ENCODE measurements at places on chromosomes 1 and 21. TPM values are rescaled to one million over a fixed set of nuclear protein-coding genes. Genes with fewer than 3 reads are reported as not detected.
A peak's percentile ranks its signal among the peaks of the same experiment; 100 is the strongest.

- DNase-seq = peak; percentile 77
- H3K4me1 ChIP-seq = no peaks in the 10 kb centered on the region
Measured at GRCh38 chr1:54944610-54945392, 35.6 kb upstream of the TMEM61 start.

The KRTAP20-2 gene
- not detected for total RNA-seq

The FMO5 gene
- 2.8 TPM for total RNA-seq

GRCh38 chr1:6683434-6683833 is 18.2 kb downstream of the DNAJC11 start:
- peaks cover 7% of the 10 kb centered on the region for H3K36me3 ChIP-seq
- H3K27me3 ChIP-seq = no peaks in the 10 kb centered on the region
- H3K4me3 ChIP-seq = no peak overlapping the region
- no peak overlapping the region for H3K27ac ChIP-seq
- H3K4me1 ChIP-seq = no peaks in the 10 kb centered on the region

The SELENBP1 gene
- total RNA-seq = 123 TPM

GRCh38 chr1:92484472-92485380 is 2.0 kb downstream of the GFI1 start:
- no peak for DNase-seq
- peaks cover 79% of the 10 kb centered on the region for H3K27me3 ChIP-seq
- H3K36me3 ChIP-seq = no peaks in the 10 kb centered on the region
- peak overlapping the region; percentile 46 for H3K4me3 ChIP-seq
- H3K4me1 ChIP-seq = peaks cover 68% of the 10 kb centered on the region

The KDF1 gene
- not detected for total RNA-seq

GRCh38 chr1:199687321-199687720 is 340.2 kb upstream of the NR5A2 start:
- no peaks in the 10 kb centered on the region for H3K36me3 ChIP-seq
- H3K4me1 ChIP-seq = no peaks in the 10 kb centered on the region
- no peaks in the 10 kb centered on the region for H3K27me3 ChIP-seq
- no peak for DNase-seq
- no peak overlapping the region for H3K27ac ChIP-seq
- no peak overlapping the region for H3K4me3 ChIP-seq

DNA sequence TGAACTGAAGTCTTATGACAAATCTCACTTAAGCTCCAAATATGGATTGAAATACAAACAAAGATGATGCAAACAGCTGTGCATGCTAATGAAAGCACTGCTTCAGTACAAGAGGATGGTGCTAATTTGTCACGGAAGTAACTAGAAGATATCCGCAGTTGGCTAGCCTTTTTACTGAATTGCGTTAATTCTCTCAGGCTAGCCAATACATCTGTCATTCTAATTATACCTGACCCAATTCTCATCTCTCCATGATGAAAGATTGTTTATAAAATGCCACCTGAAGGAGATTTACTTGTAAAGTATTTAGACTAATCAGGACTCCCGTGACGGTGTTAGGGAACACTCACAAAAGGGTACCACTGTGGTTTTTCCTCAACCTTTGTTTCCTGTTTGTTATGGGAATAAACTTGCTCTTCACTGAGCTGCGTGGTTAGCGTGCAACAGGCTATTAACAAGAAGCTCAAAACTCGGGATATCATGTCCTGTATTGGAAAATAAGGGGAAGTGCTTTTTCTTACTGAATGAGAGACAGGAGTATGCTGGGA is 162.5 kb downstream of the APP start:
- H3K27ac ChIP-seq = no peak overlapping the region
- no peaks in the 10 kb centered on the region for H3K4me1 ChIP-seq
- no peak overlapping the region for H3K4me3 ChIP-seq
- DNase-seq = no peak

The LINGO4 gene
- not detected for total RNA-seq

- no peak overlapping the region for H3K4me3 ChIP-seq
- H3K36me3 ChIP-seq = no peaks in the 10 kb centered on the region
- DNase-seq = no peak
- H3K27ac ChIP-seq = no peak overlapping the region
Measured at GRCh38 chr1:101506541-101507164, 269.8 kb downstream of the S1PR1 start.

DNA sequence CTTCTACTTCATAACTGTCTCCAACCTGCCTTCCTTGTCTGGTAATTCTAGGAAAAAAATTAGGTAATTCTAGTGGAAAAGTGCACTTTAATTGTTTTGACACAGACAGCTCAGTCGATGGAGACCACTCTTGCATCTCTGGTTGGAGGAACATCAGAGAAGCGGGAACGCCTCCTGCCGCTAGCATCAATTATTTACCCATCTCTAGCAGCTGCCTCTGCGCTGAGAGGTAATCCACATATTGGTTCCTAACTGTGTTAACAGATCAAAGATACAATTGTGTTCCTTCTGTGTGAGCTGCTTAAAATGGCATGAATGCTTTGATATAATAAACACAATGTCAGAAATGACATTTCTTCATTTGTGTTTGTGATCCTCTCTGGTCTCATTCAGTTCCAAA is 33.3 kb downstream of the C2CD2 start:
- no peak overlapping the region for H3K27ac ChIP-seq
- H3K27me3 ChIP-seq = no peaks in the 10 kb centered on the region
- H3K4me3 ChIP-seq = no peak overlapping the region
- no peaks in the 10 kb centered on the region for H3K4me1 ChIP-seq
- H3K36me3 ChIP-seq = peaks cover 36% of the 10 kb centered on the region

- no peaks in the 10 kb centered on the region for H3K4me1 ChIP-seq
- no peak for DNase-seq
- no peak overlapping the region for H3K27ac ChIP-seq
- no peaks in the 10 kb centered on the region for H3K27me3 ChIP-seq
- no peaks in the 10 kb centered on the region for H3K36me3 ChIP-seq
Measured at GRCh38 chr1:210496063-210496462, 167.4 kb downstream of the HHAT start.

GRCh38 chr1:212167098-212167497 is 118.1 kb upstream of the PPP2R5A start:
- no peak overlapping the region for H3K4me3 ChIP-seq
- H3K36me3 ChIP-seq = no peaks in the 10 kb centered on the region
- no peak overlapping the region for H3K27ac ChIP-seq
- H3K4me1 ChIP-seq = peaks cover 13% of the 10 kb centered on the region
- peak; percentile 65 for DNase-seq

DNA sequence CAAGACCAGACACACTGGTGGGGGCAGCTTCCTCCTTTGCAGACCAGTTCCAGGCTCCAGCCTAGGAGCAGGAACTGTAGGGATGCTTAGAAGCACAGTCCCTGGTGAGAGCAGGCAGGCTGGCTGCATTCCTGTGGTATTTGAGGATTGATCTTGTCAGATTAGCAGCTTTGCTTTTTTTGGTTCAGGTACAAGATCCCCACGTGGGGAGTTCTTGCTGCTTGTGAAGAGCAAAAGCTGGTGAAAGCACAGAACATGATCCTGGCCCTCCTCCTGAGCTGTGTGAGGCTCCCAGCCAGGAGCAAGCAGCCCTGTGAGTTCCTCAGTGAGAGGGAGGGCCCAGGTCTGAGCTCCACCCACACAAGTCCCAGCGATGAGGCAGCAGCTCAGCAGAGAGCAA is 75.3 kb upstream of the ARTN start:
- peak; percentile 84 for DNase-seq
- no peak overlapping the region for H3K4me3 ChIP-seq
- H3K27ac ChIP-seq = peak overlapping the region; percentile 39
- no peaks in the 10 kb centered on the region for H3K27me3 ChIP-seq
- no peaks in the 10 kb centered on the region for H3K36me3 ChIP-seq
- H3K4me1 ChIP-seq = peaks cover 11% of the 10 kb centered on the region

DNA sequence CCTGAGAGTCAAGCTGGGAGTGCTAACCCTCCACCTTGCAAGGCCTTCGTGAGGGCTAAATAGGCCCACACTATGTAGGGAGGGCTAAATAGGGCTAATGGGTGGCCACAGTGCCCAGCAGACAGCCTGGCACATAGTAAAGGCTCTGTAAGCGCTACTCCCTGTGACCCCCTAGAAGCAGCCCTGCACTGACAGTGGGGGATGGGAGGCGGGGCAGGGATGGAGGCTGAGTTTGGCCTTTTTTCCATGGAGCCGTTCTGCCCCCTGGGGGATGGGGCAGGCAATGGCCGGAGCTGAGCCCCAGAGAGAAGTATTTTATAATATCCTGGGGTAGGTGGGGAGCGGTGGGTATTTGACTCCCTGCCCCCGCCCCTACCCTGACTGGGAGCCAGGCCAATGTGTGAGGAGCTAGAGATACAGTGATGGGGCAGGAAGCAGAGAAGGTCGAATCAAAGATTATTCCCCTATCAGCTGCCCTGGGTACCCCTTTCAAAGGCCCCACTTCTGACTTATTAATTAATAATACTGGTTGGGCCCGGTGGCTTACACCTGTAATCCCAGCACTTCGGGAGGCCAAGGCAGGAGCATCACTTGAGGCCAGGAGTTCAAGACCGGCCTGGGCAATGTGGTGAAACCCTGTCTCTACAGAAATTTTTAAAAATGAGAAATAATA is 42.3 kb downstream of the LACTBL1 start:
- H3K27ac ChIP-seq = no peak overlapping the region
- peak; percentile 63 for DNase-seq
- no peaks in the 10 kb centered on the region for H3K4me1 ChIP-seq
- no peaks in the 10 kb centered on the region for H3K36me3 ChIP-seq

- no peak for DNase-seq
- peaks cover 18% of the 10 kb centered on the region for H3K4me1 ChIP-seq
- peak overlapping the region; percentile 58 for H3K4me3 ChIP-seq
- H3K27me3 ChIP-seq = no peaks in the 10 kb centered on the region
Measured at GRCh38 chr1:10431070-10431730, 967 bp downstream of the CENPS start.

- no peak for DNase-seq
- H3K27ac ChIP-seq = no peak overlapping the region
- no peak overlapping the region for H3K4me3 ChIP-seq
- no peaks in the 10 kb centered on the region for H3K36me3 ChIP-seq
- H3K4me1 ChIP-seq = no peaks in the 10 kb centered on the region
- H3K27me3 ChIP-seq = no peaks in the 10 kb centered on the region
Measured at GRCh38 chr1:77584884-77585283, 97.6 kb downstream of the ZZZ3 start.

GRCh38 chr1:198185759-198186158 is 29.0 kb downstream of the NEK7 start:
- peaks cover 46% of the 10 kb centered on the region for H3K4me1 ChIP-seq
- DNase-seq = no peak
- H3K4me3 ChIP-seq = no peak overlapping the region
- H3K27ac ChIP-seq = no peak overlapping the region
- no peaks in the 10 kb centered on the region for H3K27me3 ChIP-seq
- H3K36me3 ChIP-seq = no peaks in the 10 kb centered on the region

The FCRL4 gene
- total RNA-seq = not detected

Measured in sigmoid colon (tissue), 7 donors.